ENCODE measurements at places on chromosomes 2 and 18. TPM values are rescaled to one million over a fixed set of nuclear protein-coding genes. Genes with fewer than 3 reads are reported as not detected.

The SPP2 gene
- total RNA-seq: not detected

The BOLA3 gene
- total RNA-seq: 25.2 TPM

GRCh38 chr2:231919341-231920035, 6.7 kb downstream of the NPPC start:
- no peak for DNase-seq

The CNOT11 gene
- 67.5 TPM for total RNA-seq

The PSTPIP2 gene
- 7.0 TPM for total RNA-seq

DNA sequence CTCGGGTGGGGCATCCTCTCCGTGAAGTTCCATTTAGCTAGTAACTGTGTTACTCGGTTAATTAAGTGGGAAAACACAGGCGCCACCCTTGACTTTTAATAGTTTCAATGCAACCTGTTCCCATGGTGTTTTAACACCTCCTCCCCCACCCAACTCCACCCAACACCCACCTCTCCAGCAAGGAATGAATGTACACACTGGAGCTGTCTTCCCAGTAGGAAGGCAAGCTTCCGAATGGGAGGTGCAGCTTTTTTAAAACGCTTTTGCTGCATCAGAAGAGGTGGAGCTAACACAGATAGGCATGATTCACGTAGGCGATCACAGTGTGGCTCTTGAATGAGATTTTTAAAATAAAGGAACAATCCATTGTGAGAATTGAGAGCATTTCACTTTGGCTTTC, 73.8 kb upstream of the AGAP1 start:
- DNase-seq: no peak

The GPR35 gene
- total RNA-seq: 71.2 TPM

- no peak for DNase-seq
Observed at GRCh38 chr2:54083021-54083420, 32.4 kb upstream of the ACYP2 start.

The EIF4E2 gene
- 65.5 TPM for total RNA-seq

The TLX2 gene
- total RNA-seq: 0.12 TPM

DNA sequence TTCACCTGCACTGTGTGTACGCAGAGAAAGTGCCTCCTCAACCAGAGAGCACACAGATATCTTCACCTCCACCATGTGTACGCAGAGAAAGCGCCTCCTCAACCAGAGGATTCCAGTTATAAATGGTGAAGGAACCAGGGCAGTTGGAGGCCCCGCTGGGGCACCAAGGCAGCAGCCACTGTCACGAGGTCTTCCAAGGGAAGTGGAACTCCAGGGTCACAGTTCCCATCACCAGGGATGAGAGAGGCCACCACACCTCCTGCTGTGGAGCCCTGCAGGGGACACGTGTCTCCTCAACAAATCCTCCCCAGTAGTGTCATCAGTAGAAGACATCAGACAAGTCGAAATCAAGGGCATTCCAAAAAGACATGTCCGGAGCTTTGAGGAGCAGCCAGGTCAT, 28.2 kb upstream of the NFATC1 start:
- no peak for DNase-seq

DNA sequence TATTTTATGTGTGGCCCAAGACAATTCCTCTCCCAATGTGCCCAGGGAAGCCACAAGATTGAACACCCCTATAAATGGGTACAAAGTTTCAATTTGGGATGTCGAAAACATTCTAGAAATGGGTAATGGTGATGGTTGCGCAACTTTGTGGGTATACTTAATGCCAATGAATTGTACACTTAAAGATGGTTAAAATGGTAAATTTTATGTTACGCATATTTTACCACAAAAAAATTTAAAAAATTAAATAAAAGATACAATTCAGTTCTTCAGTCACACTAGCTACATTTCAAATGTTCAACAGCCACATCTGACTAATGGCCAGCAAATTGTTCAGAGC, 34.9 kb downstream of the MYCN start:
- no peak for DNase-seq

The NYAP2 gene
- 0.06 TPM for total RNA-seq
